ENCODE measurements at places on chromosomes 5 and 9. TPM values are rescaled to one million over a fixed set of nuclear protein-coding genes. Genes with fewer than 3 reads are reported as not detected.
A peak's percentile ranks its signal among the peaks of the same experiment; 100 is the strongest.

The MYOZ3 gene
- 2.2 TPM for total RNA-seq

The NR2F1 gene
- total RNA-seq, result 162 TPM

The RNF208 gene
- 16.8 TPM for total RNA-seq

The ENTPD2 gene
- 41.1 TPM for total RNA-seq

The PCA3 gene
- not detected for total RNA-seq

The CYLC2 gene
- not detected for total RNA-seq

The LHX2 gene
- total RNA-seq, result 0.17 TPM

The PTGES gene
- total RNA-seq, result 5.0 TPM

The NIM1K gene
- total RNA-seq, result 0.26 TPM

DNA sequence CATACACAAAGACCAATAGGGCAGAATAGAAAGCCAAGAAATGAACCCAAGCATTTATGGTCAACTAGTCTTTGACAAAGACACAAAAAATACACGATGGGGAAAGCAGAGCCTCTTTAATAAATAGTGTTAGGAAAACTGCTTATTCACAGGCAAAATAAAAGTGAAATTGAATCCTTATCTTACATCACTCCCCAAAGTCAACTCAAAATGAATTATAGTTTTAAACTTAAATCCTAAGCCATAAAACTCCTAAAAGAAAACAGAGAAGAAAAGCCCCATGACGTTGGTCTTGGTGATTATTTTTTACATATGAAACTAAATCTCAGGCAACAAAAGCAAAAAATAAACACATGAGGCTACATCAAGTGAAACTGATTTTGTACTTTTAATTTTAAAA, 46.8 kb downstream of the CHSY3 start:
- no peak for DNase-seq

DNA sequence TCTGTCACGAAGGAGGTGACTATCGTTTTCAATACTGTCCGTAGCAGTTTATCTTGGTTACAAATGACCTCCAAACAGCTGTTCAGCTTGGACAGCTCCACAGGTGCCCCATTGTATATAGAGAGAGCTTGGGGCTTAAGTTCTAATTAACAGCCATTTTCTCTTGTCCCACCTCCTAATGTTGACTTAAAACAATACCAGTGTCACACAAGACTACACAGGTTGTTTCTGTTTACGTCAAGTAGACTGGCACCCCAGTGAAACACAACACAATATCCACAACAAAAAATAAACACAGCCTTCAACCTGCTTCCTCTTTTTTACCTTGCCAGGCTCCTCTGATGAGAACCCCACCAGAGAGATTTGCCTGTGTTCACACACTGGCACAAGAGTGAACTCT, 39.8 kb upstream of the TLE1 start:
- DNase-seq, result no peak

- DNase-seq, result no peak
These were observed 39.9 kb downstream of the ERP44 start for GRCh38 chr9:100058699-100059579.

GRCh38 chr5:43017428-43017815, 22.7 kb downstream of the ANXA2R start:
- DNase-seq, result no peak

DNA sequence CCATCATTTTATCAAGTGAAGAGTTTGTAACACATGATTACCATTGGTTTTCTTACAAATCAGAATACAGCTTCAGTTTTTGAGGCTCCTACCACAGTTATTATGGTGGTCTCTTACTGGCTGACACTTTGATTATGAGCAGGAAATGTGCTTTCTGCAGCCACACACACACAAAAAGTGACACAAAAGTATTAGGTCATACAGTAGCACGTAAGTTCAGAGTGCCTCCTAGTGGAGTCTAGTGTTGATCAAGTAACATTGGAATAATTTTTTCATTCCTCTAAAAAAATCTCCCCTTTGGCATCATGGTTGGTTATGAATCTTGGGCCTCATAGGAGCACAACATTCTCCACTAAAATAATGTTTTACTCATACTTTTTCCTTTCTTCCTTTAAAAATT, 37.6 kb downstream of the PAM start:
- DNase-seq, result no peak

DNA sequence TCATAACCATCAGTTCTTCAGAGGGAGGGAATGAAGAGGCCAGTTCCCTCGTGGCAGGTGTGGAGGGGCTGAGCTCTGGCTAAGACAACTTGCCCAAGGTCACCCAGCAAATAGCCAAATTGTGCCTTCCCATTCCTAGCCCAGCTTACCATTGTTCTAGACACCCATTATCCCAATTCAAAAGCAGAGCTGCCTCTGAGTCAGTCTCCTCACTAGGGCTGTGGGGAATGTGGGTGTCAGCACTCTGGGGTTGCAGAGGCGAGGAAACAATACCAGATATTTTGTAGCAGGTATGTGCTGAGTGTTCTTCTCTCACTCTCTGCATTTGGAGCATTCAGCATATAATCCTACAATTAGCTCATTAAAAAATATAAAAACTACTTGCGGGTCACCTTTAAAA, 270.8 kb downstream of the PSAT1 start:
- DNase-seq, result no peak

DNA sequence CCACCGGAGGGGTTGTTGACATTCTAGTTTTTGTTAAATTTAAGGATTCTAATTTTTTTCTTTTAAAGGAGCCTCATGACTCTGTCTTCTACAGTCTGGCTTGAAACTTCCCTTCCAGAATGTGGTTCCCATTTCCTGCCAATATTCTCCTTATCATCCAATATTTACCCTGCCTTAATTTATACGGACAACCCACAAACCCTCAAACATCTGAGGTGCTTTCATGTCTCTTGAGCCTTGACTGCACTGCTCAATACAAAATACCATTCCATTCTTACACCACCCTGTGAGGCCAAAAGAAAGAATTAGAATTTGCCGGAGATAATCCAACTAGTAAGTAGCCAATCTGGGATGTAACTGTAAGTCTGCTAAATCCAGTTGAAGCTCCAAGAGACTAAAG, 346.5 kb downstream of the SPOCK1 start:
- no peak for DNase-seq

DNA sequence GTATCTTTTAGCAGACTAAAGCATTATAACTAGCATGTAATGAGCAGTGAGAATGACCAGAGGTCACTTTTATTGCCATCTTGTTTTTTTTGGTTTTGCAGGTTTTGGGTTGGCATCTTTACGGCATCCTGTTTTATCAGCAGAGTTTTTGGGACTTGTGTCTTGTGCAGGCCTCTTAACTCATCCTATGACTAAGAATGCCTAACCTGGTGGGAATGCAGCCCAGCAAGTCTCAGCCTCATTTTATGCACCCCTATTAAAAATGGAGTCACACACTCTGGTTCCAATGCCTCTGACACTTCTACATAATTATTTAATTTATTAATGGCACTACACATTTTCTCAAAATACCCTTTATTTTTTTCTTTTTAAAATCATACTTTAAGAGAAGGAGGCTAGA, 726.5 kb upstream of the RIOK2 start:
- DNase-seq, result no peak

GRCh38 chr9:3507395-3508077, 18.3 kb downstream of the RFX3 start:
- DNase-seq, result no peak

GRCh38 chr9:112535301-112535700, 48.7 kb downstream of the KIAA1958 start:
- DNase-seq, result no peak

DNA sequence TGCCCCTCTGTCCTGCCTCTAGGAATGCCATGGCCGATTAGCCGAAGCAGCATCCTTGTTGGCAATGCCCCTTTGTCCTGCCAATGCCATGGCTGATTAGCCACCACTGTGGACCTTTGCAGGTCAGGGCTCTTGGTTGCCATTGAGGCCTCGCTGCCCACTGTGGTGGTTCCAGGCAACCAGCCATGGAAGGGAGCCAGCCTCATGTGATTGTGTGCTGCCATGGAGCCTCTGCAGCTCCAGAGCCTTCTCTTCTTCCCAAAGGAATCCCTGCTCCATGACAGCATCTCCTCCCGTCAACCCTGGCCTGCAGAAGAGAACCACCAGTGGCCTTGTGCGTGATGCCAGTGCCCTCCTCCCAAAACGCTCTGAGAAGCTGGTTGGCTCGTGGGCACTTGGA, 187.0 kb downstream of the CACNA1B start:
- DNase-seq, result no peak

- no peak for DNase-seq
These were observed 295.2 kb downstream of the MAST4 start for GRCh38 chr5:66891184-66891925.

DNA sequence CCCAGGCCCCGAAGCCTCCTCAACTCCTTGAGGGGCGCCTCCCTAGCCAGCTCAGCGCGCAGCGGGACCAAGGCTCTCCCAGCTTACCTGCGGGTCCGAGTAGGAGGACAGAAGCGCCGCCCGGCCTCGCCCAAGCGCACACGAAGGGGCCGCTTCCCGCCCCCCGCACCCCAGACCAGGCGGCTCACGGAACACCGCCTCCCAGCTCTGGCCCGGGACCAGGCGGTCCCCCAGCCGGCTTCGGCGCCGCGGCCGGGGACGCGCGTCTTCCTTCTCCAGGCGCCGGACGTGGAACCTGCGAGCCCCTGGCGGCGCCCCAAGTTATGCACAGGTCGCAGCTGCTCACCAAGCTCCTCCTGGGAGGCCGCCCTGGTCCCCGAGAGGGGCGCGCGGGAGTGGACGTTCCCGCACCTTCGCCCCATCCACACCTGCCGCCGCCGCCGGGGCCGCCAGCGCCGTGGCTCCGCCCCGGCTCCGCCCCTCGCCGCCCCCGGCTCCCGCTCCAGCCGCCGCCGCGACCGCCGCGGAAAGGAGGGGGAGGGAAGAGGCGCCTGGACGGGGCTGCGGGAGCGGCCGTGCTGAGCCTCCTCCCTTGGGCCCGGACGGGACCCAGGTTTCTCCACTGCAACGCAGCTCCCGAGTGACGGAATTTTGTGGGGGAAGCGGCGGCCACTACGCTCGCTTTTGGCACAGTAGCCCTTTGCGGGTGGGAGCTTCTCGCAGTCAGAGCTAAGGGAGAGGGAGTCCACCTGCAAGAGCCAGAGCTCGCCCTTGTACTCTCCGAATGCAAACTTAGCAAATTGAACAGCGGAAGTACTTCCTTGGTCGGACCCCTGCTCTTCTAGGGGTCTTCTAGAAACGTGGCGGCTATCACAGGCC, 77.5 kb upstream of the IFNE start:
- no peak for DNase-seq

GRCh38 chr9:97484134-97484533, 17.3 kb upstream of the TMOD1 start:
- no peak for DNase-seq

DNA sequence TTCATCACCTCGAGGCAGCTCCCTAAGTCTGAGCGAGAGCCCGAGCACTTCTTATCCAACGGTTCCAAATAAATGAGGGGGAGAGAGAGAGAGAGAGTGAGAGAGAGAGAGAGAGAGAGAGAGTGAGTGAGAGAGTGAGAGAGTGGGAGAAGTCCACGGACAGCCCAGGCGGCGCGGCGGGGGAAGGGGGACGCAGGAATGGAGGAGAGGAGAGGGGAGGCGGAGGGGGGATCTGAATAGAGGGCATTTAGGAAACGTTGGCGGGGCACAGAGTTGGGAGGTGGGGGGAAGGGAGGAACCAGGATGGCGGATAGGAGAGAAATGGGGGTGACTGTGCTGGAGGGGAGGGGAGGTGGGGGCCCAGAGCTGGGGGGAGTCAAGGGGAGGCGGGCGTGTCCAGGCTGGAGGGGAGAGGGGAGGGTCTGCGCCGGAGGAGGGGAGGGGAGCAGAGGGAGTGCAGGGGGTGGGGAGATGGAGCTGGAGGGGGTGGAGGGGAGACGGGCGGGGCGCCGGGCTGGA, 398 bp upstream of the BASP1 start:
- DNase-seq, result peak; percentile 26

- DNase-seq, result no peak
These were observed 13.8 kb downstream of the NACC2 start for GRCh38 chr9:136081113-136081825.

DNA sequence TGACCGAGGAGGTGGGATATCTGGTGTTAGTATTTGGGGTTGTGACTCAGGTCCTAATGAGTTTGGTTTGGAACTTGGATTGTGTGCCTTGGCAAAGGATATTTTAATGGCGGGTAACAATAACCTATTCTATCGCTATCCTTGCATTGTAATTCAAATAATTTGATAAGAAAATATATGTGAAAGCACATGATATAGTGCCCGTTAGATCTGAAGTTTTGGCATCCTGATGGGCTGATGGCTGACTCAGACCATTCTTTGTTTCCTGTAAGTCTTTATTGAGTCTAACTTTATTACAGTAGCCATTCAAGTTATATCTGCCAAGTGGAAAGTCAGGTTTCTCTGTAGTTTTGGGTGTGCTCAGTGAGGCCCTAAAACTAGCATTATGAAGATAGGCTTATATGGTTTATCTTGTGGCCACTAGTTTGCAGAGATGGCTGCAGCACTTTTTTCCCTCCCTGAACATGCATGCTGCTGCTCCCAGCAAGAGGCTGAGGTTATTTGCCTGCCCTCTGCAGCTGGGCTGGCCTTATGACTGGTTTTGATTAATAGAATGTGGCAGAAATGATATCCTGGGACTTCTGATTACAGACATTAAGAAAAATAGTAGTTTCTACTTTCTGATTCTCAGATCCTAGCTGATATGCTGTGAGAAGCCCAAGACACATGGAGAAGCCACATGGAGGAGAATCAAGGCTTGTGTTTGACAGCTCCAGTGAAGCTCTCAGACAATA, 46.6 kb downstream of the CFAP95 start:
- DNase-seq, result no peak

DNA sequence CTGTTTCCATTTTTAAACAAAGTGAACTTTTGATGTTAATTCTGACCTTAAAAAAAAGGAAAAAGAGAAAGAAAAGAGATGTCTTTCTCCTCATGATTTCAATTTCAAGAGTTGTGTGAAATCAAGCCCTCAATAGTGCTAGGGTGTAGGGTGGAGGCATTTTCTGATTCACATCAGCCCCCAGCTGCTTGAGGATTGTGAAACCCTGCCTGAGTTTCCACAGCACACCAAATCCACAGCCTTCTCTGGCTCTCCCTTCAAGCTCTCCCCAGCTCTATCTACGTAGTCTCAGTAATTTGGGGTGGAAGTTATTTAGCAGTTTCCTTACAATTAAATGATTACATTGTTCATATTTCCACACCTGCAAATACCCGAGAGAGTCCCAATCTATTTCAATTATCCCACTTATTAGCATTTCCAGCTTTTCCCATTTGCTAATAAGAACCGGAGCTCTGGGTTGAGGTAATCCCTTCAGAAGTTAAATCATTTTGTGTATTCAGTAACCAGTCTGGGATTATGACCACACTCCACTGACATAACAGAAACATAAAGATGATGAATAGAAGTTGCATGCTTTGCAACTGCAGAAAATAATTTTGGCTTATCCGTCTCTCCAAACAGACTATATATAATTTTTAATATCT, 54.9 kb downstream of the MTX3 start:
- no peak for DNase-seq

DNA sequence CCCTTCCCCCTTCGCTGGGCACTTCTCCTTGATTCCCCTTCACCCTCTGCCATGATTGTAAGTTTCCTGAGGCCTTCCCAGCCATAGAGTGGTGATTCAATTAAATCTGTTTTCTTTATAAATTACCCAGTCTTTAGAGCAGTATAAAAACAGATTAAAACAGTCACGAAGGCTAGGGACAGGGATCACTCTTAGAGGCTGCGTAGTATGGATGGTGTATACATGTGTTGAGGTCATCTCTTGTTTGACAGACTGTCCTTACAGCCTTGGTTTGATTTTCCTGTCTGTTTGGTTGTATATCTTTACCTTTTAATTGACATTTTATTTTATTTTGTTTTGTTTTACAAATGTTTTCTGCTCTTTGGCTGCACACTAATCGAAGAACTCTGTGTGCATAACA, 1155.7 kb upstream of the CDH18 start:
- no peak for DNase-seq

All from mucosa of gallbladder (tissue), 1 donor.